ENCODE measurements at places on chromosomes 2 and 18.

- no peak for DNase-seq
These were observed 48.6 kb downstream of the EML6 start for GRCh38 chr2:54772110-54772509.

GRCh38 chr2:28322456-28322855 lies 70.2 kb upstream of the FOSL2 start:
- no peak for DNase-seq

DNA sequence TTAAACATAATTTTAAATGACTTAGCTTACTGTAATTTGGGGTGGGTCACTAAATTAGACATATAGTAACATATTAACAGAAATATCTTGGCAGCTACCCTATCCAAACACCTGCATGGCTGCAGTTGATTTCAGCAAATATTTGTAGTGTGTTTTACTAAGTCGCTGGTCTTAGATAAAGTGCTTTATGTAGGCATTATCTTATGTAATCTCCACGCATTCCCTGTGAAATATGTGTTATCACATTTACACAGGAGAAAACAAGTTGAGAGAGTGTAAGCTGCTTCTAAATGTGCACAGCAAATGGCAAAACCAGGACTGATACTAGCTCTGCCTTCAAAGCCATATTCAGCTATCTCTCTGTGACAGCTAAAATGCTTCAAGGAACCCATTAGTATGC lies 72.0 kb downstream of the NYAP2 start:
- DNase-seq = no peak

- no peak for DNase-seq
These were observed 161.4 kb upstream of the GULP1 start for GRCh38 chr2:188130317-188130716.

GRCh38 chr2:74001781-74002504 lies 17.2 kb downstream of the TET3 start:
- no peak for DNase-seq

- no peak for DNase-seq
These were observed 320.3 kb upstream of the VRK2 start for GRCh38 chr2:57726294-57726693.

GRCh38 chr2:215764441-215765048 lies 248.8 kb downstream of the MREG start:
- no peak for DNase-seq

DNA sequence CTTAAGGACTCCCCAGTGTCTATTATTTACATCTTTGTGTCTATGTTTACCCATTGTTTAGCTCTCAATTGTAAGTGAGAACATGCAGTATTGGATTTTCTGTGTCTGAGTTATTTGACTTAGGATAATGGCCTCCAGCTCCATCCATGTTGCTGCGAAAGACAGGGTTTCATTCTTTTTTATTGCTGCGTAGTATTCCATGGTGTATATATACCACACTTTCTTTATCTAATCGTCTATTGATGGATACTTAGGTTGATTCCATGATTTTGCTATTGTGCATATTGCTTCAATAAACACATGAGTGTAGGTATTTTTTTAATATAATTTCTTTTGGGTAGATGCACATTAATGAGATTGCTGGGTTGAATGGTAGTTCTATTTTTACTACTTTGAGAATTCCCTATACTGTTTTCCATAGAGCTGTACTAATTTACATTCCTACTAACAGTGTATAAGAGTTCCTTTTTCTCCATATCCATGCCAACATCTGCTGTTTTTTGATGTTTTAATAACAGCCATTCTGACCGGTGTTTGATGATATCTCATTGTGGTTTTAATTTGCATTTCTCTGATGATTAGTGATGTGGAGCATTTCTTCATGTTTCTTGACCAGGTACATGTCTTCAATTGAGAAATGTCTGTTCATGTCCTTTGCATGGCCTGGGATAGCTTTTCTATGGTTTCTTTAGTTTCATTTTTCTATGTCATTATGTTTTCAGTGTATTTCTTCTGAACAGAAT lies 21.8 kb downstream of the MTCL1 start:
- DNase-seq = no peak

- no peak for DNase-seq
These were observed 1375.4 kb upstream of the CELF4 start for GRCh38 chr18:38940863-38941531.

DNA sequence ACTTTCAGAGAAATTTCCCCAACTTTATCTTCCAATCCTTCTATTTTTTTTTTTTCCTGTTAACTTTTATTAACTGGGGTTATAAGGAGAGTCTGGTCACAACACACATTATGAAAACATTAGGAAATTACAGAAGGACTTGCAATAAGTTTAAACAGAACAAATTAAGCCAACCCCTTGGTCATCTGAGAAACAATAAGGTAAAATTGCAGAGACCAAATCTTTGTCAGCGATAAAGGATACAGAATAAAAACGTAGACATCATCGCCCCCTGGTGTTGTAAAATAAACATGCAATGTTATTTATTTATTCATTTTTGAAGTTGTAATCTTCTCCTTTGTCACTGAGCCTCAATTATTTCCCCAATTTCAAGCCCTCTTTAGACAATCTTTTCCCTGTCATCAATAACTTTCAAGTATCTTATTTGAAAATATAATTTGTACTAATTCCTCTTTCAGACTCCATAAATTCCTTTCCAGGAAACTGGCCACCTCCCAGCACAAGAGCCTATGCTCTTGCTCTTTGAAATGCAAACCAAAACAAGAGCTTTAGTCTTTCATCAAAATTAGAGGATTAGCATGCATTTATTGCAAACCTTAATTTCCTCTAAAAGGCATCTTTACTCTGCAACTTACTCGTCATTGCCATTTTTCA lies 19.5 kb downstream of the G6PC2 start:
- DNase-seq = no peak

DNA sequence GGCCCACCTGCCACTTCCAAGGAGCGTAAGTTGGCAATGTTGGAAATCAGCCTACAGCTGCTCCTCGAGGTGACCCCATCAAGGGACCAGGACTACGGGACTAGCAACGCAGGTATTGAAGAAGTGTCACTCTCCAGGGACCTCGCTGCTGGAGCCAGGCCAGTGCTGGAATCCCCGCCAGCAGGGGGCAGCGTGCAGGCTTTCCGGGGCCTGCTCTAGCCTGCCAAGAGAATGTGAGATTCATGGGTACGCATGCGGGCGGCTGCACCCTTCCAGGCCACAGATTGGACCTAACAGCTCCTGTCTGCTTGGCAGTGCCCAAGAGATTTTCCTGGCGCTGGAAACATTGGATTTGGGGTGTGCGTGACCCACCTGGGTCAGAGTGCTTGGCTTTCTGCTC lies 182.8 kb upstream of the RAB12 start:
- no peak for DNase-seq

GRCh38 chr2:233833345-233833744 lies 21.0 kb downstream of the HJURP start:
- DNase-seq = peak; percentile 28

- no peak for DNase-seq
These were observed 19.7 kb upstream of the FHL2 start for GRCh38 chr2:105418522-105418921.

DNA sequence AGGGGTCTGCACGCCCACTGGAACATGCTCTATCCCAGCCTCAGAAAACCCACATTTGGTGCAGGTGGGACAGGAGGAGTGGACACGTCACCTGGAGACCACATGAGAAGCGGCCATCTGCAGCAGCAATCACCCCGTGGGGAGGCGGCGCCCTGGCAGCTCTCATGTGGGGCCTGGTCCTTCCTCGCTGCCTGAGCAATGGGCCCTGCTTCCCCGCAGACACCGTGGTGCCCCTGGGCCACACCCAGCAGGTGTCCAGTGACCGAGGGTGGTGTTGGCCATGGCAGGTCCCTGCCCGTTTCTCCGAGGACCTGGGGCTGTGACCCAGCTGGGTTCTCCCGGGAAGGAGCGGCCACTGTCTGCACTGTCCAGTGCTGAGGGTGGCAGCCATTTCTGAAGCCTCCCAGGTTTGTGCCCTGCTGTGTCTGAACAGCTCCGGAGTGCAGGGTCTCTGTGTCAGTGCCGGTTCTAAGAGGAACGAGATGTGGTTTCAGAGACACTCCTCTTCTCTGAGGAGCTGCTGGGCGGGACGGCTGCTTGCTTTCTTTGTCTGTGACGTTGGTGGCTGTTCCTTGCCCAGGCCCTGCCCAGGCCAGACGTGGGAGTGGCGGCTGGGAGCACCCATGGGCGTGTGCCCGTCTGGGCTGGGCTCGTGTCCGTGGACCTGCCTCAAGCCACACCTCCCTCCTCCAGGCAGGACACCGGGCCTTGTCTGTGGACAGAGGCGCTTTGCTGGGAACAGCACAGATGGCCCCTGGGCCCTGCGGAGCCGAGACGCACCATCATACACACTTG lies 44.8 kb downstream of the NFATC1 start:
- no peak for DNase-seq

GRCh38 chr2:191677646-191678436 lies at the start of gene NABP1:
TSS of gene NABP1 (plus strand) at chr2:191678136. CDS start at chr2:191678615, 479 bp downstream.
- peak; percentile 99 for DNase-seq

- DNase-seq = no peak
These were observed 108.5 kb downstream of the SOCS6 start for GRCh38 chr18:70397259-70397925.

- no peak for DNase-seq
These were observed 33.4 kb downstream of the TTR start for GRCh38 chr18:31624892-31625640.

GRCh38 chr2:210252699-210253606 lies 27.7 kb upstream of the ACADL start:
- no peak for DNase-seq

DNA sequence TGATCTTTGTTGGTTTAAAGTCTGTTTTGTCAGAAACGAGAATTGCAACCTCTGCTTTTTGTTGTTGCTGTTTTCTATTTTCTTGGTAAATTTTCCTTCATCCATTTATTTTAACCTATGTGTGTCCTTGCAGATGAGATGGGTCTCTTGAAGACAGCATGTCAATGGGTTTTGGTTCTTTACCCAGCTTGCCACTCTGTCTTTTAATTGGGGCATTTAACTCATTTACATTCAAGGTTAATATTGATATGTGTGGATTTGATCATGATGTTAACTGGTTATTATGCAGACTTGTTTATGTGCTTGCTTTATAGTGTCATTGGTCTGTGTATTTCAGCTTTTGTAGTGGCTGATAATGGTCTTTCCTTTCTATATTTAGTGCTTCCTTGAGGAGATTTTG lies 327.9 kb upstream of the SYT4 start:
- no peak for DNase-seq

GRCh38 chr18:29104227-29104626 lies 927.3 kb upstream of the CDH2 start:
- DNase-seq = no peak

DNA sequence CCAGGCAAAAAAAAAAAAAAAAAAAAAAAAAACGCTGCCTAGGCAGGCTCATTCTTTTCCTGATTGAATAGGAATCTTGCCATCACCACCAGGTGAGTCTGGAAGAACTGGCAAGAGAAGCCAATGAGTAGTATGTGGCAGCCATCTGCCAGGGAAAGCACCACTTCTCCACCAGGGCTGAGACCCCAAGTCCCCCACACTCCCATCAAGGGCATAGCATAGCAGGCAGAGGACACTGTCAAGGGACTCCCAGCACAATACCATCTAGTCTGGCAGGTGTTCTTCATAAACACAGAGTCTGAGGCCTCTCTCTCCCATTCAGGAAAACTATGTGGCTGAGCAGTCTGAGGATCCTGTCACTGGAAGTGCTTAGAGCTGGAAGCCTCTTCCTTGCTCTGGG lies 538.1 kb upstream of the DSEL start:
- DNase-seq = no peak

GRCh38 chr2:172516299-172516698 lies 39.6 kb upstream of the PDK1 start:
- no peak for DNase-seq

GRCh38 chr18:58668211-58668610 lies 3.1 kb upstream of the MALT1 start:
- DNase-seq = no peak

DNA sequence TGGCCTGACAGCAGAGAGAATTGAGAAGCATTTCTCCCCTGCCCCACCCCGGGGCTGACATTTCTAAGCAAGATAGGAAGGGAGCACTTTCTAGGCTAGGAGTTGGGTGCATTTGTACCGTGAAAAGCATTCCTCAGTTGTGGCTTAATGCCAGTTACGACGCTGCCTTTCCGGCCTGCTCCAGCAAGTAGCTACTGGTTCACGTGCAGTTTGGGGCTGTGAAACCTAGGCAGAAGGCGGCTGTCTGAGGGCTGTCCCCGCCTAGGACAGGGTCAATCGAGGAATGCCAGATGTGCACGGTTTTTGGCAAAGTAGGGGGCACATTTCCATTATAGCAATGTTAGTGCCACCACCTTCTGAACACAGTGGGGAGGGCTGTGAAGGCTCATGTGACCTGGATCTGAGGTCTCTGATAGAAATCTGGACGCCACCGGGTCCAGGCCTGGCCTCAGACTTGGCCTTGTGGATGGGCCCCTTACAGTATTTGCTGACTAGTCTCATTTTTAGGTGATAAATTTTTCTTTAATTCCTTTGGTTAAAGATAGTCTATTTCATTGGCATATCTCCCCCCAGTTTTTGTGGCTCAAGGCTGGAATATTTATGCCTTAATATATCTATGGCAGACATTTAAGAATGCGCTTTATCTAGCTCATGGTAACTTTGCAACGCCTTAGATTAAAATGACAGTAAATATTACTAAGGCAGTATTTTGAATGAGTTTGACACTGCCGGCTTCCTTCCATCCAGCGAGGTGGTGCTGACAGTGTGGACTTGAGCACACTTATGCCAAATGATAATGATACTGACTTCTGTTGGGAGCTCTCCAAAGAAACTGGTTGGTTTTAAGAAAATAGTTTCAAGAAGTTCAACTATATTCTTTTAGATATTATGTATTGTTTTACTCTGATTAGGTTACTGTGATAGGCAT lies 78.7 kb downstream of the LPIN1 start:
- DNase-seq = no peak

DNA sequence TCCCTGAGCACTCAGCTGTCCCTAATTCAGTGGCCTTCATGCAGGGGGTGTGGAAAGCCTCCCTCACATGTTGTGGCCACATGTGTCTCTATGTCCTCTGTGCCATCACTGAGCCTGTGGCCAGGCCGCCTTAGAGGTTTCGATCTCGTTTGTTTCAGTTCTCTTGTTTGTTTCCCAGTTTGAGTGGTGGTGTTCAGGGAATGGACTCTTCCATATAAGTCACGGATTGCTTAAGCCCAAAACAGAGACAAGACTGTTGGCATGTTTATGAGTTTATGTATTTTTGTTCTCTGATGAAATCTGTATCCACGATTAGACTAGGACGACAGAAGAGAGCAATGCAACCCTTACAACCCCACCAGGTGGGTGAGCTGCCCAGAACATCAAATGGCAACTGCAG lies 134.5 kb downstream of the CCBE1 start:
- DNase-seq = no peak

Measured in femur (tissue), 1 donor.